IMR-90 (cell line): ENCODE measurements at places on chromosomes 6 and 20.

DNA sequence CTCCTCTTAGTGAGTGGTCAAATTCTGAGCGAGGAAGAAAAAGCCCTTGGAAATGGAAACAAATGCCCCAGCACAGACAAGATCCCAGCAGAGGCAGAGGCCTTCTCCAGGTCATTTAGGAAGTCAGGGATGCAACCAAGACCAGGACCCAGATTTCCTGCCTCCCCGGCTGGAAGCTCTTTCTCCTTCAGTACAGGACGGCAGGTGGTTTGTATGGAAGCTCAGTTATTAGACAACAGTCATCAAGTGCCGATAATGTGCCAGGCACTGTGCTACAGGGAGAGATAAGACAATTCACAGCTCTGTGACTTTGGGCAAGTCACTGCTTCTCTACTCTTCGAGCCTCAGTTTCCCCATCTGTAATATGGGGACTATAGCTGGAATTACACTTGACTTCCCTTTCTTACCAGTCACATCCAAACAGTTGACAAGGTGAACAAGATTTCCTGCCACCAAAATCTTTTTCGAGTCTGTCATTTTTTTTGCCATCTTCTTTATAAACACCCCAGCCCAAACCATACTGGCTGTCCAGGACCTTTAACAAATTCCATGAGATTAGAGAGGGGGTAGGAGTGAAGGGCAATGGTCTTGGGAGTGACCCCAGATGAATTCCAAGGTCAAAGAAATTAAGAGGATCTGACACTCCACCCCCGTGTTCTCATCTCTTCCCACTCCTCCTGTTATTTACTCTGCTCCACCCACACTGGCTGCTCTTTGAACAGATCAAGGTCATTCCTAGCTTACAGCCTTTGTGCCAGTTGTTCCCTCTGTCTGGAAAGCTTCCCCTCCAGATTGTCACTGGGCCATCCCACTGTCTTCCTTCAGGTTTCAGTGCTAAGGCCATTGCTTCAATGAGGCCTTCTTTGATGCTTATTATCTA lies 6.0 kb downstream of the MMP9 start:
- no peak for DNase-seq

DNA sequence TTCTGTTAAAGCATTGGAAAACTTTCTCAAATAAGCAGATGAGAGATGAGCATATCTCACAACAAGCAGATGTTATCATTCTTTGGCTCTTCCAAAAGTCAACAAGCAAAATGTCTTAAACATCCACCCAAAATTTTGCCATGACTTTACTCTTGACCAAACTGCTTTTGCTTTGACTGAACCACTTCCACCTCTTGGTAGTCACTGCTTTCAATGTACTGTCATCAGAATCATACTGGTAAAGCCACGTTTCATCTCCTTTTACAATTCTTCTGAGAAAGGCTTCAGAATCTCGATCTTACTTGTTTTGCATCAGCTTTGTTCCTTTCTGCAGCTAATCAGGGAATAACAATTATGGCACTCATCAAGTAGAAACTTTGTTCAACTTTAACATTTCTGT lies 498.5 kb upstream of the GJE1 start:
- DNase-seq: no peak

DNA sequence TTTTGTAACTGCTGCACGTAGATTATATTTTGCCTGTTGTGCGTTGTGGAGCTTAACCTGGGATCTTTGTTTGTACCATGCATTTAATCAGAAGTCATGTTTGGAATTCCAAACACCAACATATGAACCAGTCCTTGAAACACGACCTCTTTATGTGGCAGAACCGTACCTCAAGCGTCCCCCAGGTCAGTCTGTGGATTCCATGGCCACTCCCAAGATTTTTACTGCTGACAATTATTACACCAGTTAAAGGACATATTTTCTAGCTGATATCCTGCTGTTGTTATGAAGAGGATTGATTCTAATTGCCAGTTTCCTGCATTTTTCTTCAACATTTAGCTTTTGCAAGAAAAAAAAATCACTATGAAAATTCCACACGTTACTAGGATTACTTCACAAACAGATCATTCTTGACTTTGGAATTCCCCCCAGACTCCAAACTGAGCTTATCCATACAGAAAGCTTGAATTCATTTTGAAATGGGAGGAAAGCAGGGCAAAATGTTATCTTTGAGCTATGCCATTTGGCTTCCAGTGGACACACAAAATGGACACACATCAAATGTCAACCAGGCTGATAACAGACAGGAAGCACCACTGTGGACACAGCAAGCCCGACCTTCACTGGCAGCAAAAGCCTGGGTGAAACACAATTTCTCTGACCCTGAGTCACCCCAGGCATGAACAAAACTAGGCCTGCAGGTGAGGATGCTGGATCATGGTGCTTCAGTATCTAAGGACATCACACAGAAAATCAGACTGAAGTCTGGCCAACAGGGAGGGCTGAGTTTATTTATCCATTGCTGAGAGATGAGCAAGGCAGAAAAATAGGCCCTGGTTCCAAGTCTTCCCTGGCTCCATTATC lies 542.9 kb upstream of the JAG1 start:
- peak; percentile 82 for DNase-seq

- peak; percentile 34 for DNase-seq
These were observed 140.1 kb downstream of the QKI start for GRCh38 chr6:163554663-163555062.

DNA sequence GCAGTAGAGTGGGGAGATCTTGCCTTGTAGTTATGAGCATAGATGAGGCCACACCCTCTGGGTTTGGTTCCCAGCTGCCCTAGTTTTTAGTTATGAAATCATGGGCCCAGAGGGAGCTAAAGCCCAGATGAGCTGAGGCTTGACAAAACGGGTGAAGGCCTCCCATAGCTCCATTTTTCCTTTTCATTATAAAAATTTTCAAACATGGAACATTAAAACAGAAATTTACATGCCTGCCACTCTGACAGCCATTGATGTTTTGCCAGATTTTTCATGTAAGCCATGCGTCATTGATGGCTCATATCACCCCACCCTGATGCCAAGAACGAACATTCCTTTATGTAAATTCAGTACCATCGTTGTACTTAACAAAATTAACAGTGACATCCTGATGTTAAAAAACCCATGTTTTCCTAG lies 67.9 kb downstream of the IGF2R start:
- peak; percentile 87 for DNase-seq

DNA sequence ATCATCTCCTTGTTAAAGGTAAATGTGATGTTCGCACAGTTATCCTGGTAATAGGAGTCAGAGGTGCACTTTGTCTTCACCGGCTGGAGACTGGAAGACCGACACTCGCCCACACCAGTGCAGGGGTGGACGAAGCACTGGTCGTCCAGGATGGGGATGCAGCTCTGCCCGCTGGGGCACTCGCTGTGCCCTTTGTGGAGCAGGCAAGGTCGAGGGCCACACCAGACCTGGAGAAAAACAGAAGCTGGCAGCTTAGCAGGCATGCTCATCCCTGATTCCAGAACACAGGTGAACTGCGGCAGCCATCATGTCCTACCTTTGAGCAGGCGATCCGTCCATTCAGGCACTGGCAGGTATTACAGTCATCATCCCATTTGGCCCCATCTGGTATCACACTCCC lies 32.3 kb downstream of the JAG1 start:
- DNase-seq: no peak

DNA sequence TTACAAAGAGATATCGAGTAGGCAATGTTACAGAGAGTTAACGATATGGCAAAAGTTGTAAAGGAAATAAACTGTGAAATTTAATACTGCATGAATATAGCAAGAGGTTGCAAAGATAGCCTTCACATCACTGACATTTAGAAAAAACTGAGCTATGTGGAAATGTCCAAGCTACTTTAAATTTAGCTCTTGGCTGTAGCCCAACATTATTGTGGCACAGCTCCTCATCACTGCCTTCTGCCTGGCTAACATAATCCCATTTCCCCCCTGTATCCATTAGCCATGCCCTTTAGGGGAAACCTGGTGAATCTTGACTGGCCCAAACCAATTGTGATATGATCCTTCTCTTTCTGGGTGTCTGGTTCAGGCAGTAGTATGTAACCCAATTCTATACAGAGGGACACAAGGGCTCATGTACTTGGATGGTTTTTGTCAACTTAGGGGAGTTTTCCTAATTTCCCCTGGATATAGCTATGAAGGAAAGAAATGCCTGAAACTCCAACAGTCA lies 115.4 kb downstream of the PFDN4 start:
- DNase-seq: no peak

DNA sequence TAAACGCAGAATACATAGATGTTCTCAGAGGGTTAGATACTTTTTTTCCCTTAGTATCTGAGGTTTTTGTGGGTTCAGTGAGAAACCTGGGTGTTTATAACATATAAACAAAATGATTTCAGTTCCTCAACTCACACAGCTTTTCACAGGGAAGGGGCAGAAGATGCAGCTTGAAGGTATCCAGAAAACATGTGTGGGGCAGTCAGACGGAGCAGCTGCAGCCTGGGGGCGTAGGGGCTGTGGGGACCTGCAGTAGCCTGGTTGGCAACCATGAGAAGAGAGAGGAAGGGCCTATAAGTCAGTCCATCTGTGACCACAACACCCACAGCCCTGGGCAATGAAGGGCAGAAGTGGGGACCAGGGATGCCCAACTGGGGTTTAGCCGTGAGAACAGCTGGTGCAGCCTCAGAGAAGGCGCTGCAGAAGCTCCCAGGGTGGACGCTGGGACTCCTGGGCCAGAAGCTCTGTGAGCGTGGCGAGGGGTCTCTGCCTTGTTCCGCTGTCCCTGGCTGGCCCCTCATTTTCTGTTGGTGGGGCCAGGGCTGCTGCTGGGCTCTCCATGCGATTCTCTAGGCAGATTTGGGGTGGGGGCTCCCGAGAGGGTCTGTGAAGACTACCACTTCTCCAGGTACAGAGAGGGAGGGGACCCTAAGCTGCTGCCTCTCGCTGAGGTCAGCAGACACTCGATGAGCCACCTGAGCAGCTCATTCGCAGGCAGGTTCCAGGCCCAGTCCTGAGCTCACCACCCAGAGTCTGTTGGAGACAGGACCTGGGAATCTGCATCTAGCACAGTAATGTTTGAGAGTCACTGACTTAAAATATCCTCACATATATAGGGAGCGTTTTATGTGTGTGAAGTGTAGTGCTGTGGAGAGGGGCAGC lies 181.2 kb downstream of the ZDHHC14 start:
- no peak for DNase-seq

DNA sequence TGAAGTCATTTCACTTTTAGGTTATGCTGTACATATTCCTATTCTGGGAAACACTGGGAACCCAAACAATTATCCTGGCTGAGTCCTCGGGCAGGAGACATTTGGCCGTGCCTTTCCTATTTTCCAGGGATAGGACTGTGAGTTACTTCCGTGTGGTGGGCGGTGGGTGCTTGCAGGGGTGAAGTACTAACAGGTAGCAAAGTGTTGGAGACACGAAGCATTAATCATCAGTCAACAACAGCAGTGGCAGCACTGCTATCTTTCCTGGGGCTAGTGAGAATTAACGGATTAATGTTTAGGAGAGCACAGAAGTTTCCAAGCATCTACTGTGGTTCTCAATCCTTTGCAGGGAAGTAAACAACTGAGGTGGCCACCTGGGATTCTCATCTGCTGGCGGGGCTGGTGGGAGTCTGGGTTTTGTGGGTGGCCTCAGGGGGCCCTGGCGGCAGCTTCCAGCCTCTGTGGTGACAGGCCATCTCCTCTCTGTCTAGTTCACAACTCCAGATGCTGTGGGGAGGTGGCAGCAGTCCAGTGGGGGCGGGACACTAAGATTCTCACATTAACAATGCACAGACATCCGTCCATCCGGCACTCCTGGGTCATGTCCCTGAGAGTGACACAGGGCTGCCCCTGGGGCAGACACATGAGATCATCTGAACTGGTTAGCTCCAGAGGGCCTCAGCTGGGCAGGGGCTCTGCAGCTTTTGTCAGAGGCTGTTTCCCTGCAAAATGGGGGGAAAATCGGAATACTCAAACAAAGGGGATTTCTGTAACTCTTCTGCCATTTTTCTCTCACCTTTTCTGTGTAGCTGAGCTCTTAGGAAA lies 90.9 kb downstream of the GJA10 start:
- peak; percentile 76 for DNase-seq

DNA sequence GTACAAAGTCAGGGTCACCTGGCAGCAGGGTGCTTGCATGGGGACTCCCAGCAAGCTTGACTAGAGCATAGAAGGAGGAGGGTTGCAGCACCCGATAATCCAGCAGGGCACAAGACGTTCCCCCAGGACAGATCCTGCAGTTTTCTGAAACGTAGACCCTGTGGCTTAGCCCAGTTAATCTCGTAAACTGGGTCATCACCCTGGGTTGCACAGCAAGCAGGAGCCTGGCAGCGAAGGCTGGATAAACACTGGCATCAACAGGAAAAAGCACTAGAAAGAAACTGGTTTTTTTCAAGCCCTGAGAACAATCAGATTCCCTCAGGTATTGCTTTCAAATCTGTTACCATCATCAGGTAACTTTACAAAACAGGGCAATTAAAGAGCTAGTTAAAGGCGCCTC lies 92.6 kb downstream of the PDE7B start:
- DNase-seq: no peak

GRCh38 chr6:84417260-84417659 lies 189.8 kb upstream of the CEP162 start:
- DNase-seq: peak; percentile 20

DNA sequence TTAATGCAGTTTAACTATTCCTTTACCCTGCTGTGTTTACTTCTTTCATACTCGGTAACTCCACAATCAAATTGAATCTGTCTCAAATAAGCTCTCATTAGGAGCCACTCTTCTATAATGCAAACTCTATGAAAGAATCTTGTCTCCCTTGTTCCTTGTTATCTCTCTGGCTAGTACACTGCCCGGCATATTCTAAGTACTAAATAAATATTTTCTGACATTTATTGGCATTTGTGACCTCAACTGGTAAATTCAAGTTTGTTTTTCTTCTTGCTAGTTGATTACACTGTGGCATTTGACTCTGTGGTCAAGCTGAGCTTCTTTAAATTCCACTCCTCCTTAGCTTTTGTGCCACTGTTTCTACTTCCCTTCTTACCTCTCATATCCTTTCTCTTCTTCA lies 237.6 kb upstream of the KHDRBS2 start:
- DNase-seq: no peak

DNA sequence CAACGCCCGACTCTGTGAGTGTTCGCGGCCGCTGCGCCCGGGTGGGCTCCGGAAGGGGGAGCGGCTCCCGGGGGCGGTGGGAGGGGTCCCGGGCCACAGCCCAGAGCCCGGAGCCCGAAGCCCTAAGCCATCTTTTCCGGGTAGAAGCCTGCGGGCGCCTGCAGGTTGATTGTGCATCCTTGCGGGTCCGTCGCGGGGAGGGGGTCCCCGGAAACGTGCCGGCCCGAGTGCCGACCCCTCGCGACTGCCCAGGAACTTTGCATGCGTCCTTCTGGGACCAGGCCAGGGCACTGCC lies 413 bp downstream of the PTPRA start:
- DNase-seq: peak; percentile 28
